ENCODE measurements at places on chromosomes 16 and 17.

DNA sequence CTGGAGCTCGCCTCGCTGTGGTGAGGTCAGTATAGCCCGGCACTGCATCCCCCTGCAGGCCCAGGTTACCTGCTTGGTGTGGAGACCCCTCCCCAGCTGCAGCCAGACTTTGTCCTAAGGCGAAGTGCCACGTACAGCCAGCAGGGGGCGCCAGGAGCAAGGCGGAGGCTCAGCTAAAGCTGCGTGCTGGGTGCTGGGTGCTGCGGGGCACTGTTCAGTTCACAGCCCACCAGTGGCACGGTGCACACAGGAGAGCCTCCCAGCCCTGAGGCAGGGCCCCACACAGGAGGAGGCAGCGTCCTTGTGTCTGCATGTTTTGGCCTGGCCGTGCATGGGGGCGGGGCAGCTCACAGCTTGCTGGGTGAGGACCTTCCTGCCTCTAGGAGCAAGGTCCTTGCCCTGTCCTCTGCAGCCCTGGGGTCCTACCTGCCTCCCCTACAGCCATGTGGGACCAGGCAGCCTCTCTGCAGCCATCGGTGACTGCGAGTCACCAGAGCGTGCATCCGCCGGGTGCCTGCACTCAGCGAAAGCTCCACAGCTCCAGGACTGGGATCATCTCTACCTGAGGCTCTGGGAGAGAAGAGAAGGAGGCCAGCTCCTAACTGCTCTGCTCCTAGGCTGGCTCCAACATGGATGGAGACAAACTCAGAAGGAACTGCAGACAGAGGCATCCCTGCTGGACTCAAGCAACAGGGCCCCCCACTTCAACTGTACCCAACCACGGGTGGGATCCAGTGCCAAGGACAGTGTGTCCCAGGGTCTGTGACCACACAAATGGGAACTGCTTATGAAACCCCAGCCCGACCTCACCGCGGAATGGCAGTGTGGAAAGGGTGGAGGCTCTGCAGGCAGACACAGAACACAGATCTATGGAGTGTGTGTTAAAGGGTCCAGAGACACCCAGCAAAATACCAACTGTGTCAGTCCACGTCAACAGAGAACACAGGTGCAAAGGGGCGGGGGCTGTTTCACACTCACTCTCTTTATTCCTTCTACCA is 19.0 kb downstream of the SLC7A5 start:
- DNase-seq, result peak; percentile 47

- no peak for DNase-seq
Observed at GRCh38 chr17:48561884-48562810, 16.0 kb downstream of the HOXB4 start.

GRCh38 chr16:89170346-89171215 is 967 bp upstream of the CDH15 start:
- DNase-seq, result no peak

GRCh38 chr16:19289811-19290485 is 4.4 kb downstream of the CLEC19A start:
- DNase-seq, result no peak

DNA sequence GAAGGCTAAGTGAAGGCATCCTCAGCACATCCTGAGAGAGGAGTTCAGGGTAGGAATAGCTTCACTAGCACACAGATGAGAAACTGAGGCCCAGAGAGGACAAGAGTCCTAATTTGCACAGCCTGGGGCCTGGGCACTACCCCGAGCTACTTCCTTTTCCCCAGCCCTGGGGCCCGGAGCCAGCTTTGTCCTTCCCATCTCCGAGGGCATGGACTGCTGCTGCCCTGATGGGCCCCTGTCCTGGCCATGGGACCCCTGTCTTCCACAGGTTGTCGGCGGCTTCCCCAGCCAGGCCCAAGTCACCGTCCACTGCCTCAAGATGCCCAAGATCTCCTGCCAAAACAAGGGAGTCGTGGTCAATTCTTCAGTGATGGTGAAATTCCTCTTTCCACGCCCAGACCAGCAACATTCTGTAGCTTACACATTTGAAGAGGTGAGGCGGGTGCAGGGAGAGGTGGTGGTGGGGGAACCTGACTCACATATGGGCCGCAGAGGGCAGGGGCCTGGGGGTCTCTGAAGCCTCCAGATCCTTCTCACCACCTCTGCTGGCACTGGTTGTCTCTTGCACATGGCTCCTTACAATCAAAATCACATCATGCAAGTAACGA is 11.4 kb upstream of the NLRC5 start:
- DNase-seq, result no peak

- DNase-seq, result peak; percentile 73
Observed at GRCh38 chr17:7356072-7356549, 1.2 kb downstream of the TMEM95 start.

GRCh38 chr16:69935278-69935711 is 15.8 kb upstream of the CLEC18A start:
- DNase-seq, result no peak

DNA sequence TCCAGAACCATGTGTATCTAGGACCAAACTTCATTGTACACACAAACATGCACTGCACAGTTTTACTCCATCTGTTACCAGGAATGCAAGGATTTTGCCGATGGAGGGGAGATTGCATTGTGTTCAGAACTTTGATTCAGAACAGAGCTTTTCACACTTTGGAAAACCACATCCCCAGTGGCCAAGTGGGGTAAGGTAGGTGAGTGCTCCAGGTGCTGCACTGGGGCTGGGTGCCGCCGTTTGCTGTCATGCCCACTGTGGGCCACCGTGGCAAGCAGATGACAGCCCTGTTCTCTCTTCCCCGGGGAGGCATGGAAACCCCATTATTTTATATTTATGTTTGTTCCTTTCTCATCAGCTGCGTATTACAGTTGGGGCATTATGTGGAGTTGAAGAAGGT is 29.3 kb upstream of the JPH3 start:
- no peak for DNase-seq

DNA sequence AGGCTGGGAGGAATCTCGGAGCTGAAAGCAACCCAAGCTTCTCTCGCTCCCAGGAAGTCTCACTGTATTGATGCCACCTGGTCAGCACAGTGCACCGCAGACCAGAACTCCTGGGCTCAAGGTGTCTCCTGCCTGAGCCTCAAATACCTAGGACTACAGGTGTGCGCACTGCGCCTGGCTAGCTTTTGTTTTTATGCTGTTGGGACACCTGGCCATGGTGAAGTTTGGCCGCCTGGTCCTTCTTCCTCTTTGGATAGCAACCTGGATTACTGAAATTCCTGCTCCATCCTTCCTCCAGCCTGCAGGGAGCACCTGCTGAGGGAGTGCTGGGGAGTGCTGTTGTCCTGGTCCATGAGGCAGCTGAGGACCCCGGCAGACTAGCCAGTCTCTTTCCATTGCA is 56.6 kb downstream of the COTL1 start:
- DNase-seq, result no peak

DNA sequence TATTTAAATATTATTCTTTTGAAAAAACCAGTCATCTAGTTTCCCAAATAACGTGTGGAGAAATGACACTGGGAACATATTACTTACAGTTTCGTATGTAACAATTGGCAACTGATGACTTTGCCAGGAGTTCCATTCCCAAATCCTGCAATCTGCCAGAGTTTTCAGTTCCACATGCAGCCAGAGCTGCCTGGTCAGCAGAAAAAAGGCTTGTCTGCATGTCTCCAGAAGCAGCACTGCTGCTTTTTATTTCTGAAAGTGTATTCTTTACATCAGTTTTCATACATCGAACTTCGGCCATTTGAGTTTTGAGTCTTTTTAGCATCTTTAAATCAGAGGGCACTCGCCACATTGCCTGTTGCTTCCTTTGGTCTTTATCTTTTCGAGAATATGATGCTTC is 78.4 kb downstream of the TRIM37 start:
- DNase-seq, result no peak

DNA sequence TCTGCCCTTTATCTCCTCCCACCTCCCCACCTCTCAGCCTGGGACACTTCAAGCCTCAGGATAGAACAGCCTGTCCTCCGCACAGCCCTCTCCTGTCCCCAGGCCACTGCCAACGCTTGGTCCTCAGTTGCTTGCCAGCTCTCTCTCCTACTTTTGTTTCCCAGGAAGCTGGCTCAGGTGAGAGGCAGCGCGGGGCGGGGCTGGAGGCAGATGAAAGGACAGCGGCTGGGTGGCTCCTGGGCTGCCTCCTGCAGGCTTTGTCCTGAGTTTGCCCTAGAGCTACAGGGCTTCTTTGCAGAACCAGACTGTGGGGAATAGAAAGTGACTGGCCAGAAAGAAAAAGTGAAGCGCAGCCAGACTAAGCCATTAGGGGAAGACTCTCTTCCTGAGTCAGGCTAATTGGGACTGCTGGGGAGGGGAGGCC is 48.2 kb upstream of the CDC42EP4 start:
- DNase-seq, result no peak

DNA sequence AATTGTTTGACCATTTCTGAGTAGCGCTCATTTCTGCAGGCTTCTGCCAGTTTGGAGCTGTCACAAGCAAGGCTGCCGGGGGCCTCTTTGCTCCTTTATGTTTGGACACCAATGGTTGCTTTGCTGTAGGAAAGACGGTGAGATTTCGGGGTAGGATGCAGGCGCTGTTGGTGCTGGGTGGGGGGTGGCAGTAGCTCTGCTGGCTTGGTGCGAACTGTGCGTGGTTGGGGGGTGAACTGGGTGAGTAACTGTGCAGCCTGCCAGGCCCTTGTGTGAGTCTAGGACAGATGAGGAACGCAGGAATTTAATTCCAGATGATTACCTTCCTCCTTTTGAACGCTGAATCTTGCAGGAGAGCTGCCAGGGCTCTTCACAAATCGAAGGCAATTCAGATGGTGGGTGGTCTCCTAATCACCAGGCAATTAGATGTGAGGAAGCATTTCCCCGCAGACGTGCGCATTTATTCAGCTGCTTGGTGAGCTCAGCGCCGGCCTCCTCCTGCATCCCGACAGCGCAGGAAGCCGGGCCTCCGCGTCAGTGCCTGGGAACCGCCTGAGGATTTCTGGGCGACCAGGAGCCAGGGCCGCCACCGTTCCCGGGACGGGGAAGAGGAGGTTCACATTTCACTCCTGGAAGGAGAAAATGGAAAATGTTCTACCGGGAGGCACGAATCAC is 154.4 kb downstream of the FOXL1 start:
- no peak for DNase-seq

- no peak for DNase-seq
Observed at GRCh38 chr16:69745232-69745612, 9.5 kb downstream of the NOB1 start.

- DNase-seq, result no peak
Observed at GRCh38 chr17:38330941-38331411, 12.8 kb downstream of the GPR179 start.

DNA sequence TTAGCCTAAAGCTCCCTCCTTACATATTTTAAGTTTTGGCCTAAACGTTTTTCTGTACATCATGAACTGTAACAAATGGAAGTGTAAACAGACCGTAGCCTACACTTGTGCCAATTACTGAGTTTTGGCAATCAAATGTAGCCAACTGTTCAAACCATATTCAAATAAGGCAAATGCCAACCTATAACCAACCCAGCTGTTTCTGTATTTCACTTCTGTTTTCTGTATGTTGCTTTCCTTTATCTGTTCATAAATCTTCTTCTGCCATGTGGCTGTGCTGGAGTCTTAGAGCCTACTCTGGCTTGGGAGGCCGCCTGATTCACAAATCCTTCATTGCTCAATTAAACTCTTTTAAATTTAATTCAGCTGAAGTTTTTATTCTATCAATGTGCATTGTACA is 6.9 kb upstream of the C16orf78 start:
- DNase-seq, result peak; percentile 63

DNA sequence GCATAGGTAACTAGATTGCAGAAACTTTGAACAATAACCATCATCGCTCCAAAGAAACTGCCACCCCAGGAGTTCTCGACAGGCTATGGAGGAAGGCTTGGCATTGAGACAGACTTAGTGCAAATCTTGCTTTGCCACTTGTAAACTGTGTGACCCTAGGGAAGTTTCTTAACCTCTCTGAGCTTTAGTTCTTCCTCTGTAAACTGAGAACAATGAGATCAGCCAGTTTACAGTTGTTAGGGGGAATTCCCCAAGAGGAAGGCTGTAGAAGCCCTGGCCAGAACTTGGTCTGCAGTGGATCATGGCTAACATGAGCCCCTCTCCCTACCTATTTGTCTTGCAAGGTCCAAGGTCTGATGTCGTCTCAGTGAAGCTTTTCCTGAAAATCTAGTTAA is 78.9 kb downstream of the NT5M start:
- DNase-seq, result no peak

DNA sequence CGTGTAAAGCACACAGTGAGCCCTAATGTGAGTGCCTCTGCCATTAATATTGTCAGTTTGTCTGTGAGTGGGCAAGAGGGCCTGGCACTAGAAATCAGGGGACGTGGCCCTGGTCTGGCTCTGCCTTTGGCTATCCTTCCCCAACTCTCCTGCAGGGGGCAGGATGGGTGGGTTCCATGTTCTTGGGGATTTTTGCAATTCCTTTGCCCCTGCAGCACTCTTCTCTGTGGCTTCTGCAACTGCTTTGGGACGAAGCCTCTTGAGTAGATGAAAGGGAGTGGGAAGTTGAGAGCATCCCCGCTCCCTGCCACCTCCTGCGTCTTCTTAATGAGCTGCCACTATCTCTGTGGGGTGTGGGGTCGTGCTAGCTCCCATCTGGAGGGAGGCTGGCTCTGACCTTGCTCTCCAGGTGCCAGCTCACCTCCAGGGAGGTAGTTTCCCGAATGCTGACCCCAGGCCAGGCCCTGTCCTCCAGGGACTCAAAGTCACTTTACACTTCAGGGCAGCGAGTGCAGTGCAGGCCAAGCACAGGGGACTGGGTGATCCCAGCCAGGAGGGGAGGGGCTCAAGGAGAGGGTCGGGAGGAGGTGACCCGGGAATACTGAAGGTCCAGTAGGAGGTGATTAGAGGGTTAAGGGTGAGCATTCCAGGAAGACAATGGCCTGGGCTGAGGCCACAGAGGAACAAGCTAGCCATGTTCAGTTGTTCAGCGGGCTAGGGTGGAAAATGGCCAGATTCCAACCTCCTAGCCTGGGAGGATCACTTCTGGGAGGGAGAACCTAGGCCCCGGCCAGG is 121.0 kb upstream of the NLRP1 start:
- no peak for DNase-seq

- DNase-seq, result no peak
Observed at GRCh38 chr16:60882816-60883215, 1153.4 kb downstream of the CDH8 start.

- DNase-seq, result no peak
Observed at GRCh38 chr17:30375661-30376060, 3.1 kb upstream of the CPD start.

DNA sequence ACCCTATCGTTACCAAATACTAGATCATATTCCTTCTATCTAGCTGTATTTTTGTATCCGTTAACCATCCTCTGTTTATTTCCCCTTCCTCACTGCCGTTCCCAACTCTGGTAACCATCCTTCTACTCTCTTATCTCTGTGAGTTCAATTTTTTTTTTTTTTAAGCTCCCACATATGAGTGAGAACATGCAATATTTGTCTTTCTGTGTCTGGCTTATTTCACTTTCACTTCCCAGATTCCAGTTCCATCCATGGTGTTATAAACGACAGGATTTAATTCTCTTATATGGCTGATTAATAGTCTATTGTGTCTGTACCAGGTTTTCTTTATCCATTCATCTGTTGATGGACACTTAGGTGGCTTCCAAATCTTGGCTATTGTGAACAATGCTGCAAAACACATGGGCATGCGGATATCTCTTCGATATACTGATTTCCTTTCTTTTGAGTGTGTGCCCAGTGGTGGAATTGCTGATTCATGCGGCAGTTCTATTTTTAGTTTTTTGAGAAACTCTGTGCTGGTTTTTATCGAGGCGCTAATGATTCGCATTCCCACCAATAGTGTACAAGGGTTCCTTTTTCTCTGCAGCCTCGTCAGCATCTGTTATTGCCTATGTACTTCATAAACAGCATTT is 599.6 kb downstream of the TMEM114 start:
- no peak for DNase-seq

All from NCI-H1694 (cell line).